ENCODE measurements at places on chromosomes 1 and 21. TPM values are rescaled to one million over a fixed set of nuclear protein-coding genes. Genes with fewer than 3 reads are reported as not detected.

DNA sequence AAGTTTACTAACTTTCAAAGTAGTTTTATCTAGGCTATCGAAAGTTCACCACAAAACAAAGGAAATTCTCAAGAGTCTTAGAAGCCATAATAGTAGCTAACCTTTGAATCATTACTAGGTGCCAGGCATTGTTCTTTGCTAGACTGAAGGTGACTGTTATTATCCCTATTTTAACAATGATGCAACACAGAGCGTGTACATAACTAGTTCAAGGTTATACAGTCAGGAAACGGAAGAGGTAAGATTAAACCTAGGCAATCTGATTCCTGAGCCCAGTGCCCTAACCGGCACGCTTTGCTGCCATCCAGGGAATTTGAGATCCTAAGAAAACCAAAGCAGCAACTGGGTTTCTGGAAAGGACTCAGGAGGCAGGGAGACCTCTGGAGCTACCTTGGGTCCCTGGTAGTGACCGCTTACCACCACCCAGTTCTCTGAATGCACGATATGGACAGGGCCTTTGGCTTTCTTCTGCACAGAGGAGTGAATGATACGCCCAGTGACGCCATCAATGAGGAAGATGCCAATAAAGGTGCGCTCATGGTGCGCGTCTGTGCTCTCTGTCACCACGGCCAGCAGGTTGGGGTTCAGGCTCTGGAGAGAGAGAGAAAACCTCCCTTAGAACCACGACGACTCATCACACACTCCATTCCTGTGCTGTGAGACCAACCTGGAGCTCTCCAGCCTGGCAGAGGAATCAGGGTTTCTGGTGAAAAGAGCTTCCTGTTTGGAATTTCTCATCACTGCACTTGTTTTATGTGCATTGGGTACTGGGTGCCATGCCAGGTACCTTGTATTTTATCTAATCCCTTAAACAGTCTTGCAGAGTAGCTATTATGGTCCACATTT lies 13.1 kb upstream of the UBR4 start:
- DNase-seq: peak; percentile 77

DNA sequence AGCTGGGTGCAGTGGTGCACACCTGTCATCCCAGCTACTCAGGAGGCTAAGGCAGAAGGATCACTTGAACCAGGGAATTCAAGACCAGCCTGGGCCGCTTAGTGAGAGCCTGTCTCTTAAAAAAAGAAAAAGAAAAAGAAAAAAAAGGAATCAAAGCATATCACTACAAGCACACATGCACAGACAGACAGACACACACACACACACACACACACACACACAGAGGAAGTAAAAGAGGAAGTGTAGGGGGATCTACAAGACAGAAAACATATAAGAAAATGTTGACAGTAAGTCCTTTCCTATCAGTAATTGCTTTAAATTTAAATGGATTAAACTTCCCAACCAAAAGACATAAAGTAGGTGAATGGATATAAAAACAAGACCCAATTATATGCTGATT lies 180.3 kb downstream of the FAF1 start:
- DNase-seq: no peak

- DNase-seq: peak; percentile 77
Measured at GRCh38 chr1:81699234-81699633, 101.5 kb upstream of the ADGRL2 start.

GRCh38 chr1:201739492-201740085 lies 89.4 kb upstream of the IPO9 start:
- no peak for DNase-seq

DNA sequence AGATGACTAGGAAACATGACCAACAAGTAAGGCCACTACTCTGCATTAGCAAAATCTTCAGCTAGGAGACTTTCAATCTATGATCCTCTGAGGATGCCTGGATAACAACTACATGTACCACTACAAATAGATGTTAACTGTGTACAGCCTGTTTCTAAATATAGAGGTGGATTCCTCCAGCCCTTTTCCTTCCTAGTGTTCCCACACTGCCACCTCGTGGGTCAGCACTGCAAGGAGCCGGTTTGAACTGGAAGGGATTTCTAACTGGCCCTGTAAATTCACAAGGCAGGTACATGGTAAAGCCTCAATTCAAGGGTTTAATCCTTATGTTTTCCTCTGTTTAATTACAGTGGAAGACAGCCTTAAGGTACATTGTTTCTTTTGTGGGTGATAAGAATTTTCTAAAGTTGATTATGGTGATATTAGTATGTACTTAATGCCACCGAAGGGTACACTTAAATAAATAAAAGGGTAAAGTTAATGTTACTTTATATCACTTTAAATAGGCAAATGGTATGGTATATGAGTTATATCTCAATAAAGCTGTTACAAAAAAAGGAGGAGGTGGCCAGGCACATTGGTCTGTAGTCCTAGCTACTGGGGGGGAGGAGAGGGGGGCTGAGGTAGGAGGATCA lies 14.4 kb downstream of the SMYD3 start:
- DNase-seq: peak; percentile 70

GRCh38 chr1:55700359-55701130 lies 485.4 kb upstream of the USP24 start:
- DNase-seq: peak; percentile 90

GRCh38 chr1:240245629-240246020 lies 153.9 kb downstream of the FMN2 start:
- DNase-seq: peak; percentile 53

Gene ST6GALNAC5
- total RNA-seq: 2.0 TPM

Gene LCA5L
- 0.30 TPM for total RNA-seq

Gene KRTCAP2
- 209 TPM for total RNA-seq

Gene CYP4X1
- not detected for total RNA-seq
